ENCODE measurements at places on chromosomes 13 and 19.

- DNase-seq: no peak
Observed at GRCh38 chr19:12825254-12826131, 8.9 kb downstream of the RTBDN start.

- DNase-seq: no peak
Observed at GRCh38 chr13:76223999-76224398, 587.9 kb downstream of the LMO7 start.

GRCh38 chr13:40024204-40024966 lies 368.9 kb downstream of the COG6 start:
- DNase-seq: no peak

- no peak for DNase-seq
Observed at GRCh38 chr19:10419200-10419645, 1.1 kb upstream of the PDE4A start.

- DNase-seq: no peak
Observed at GRCh38 chr13:109157275-109157674, 527.9 kb downstream of the MYO16 start.

GRCh38 chr13:39486758-39487157 lies 116.2 kb downstream of the LHFPL6 start:
- DNase-seq: no peak

- no peak for DNase-seq
Observed at GRCh38 chr19:632579-633067, 714 bp downstream of the POLRMT start.

DNA sequence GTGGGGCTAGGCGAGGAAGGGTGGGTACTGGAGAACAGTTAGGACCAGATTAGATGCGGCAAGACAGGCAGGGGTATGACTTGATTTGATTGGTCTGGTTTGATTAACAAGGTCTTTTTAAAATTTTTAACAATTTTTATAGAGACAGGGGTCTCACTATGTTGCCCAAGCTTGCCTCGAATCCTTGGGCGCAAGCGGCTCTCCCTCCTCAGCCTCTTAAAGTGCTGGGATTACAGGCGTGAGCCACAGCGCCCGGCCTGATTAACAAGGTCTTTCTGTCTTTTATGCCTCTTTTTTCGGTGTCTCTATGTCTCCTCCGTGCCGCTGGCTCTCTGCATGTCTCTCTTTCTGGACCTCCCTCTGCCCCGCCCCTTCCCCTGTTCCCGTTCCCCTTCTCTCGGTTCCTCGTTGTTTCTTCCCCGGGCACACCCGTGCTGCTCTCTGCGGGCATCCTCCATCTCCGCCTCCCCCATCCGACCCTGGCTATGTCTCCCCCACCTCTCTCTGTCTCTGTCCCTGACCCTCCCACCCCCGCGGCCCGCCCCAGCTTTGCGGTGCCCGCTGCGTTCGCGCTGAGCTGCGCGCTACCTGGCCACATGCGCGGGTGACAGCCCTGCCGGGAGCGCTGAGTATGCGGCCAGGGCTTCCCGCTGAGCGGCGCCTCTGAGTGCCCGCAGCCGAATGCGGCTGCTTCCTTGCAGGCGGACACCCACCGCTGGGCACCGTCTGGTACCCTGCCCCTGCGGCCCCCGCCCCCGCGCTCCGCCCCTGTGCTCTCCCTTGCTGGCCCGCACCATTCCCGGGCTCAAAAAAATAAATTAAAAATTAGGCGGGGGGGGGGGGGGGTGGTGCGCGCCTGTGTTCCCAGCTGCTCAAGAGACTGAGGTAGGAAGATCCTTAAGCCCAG lies 8.1 kb upstream of the SDHAF1 start:
- DNase-seq: no peak

DNA sequence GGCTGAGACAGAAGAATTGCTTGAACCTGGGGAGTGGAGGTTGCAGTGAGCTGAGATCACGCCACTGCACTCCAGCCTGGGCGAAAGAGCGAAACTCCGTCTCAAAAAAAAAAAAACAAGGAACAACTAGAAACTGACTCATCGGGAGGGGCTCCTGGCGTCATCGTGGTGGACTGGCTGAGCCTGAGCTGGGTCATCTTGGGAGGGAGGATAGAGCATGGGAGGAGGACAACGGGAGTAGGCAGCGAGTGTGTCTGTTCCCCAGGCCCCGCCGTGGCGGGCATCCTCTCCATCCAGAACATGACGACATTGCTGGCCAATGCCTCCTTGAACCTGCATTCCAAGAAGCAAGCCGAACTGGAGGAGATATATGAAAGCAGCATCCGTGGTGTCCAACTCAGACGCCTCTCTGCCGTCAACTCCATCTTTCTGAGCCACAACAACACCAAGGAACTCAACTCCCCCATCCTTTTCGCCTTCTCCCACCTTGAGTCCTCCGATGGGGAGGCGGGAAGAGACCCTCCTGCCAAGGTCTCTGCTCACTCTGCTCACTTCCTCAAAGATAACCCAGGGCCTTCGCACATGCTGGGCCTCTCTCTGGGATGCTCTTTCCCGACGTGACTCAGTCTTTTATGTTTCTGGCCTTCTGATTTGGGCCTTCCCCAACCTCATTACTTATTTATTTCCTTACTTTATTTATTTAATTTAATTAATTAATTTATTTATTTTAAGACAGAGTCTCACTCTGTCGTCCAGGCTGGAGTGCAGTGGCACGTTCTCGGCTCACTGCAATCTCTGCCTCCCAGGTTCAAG lies 16.6 kb downstream of the DDX39A start:
- no peak for DNase-seq

- DNase-seq: no peak
Observed at GRCh38 chr19:55400281-55401087, 7.1 kb downstream of the UBE2S start.

DNA sequence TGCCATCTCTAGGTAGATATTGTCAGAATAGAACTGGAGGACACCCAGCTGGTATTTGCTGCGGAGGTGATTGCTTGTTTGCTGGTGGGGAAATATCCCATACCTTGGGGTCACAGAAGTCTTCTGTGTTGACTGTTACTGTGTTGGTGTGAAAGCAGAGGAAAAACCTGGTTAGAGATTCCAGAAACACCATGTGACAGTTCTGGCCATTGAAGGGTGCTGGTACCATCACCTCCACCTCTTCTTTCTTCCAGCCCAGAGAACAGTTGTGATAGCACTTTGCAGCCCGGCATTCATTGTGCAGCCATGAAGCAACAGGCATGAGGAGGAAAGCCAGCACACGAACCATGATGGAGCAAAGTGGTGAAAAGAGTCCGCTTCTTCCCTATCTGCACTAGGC lies 4.9 kb upstream of the LHFPL6 start:
- no peak for DNase-seq

DNA sequence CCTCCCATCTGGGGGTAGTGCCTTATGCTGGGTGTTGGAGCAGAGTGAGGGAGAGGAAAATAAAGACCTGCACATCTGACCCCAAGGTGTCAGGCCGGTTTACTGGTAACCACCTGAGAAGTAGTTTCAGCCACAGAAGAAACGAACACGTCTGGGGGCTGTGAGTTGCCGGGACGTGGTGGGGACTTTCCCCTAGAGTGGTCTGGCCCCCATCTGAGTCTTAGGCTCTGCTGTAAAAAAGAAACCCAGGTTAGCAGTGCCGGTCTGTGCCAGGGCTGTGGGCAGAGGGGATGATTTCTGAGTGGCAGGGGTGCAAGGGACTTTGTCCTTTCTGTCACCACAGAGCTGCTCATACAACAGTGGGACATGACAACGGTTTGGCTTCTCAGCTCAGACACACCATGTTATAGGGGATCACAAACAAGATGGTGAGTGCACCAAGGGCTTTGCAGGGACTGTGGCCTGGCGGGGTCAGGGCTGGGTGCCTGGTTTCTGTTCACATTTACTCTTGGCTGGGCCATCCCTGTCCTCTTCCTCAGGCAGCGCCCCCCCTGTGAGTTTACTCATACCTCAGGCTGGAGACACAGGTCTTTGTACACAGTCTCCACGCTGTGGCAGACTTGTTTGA lies 9.0 kb downstream of the GCDH start:
- no peak for DNase-seq

DNA sequence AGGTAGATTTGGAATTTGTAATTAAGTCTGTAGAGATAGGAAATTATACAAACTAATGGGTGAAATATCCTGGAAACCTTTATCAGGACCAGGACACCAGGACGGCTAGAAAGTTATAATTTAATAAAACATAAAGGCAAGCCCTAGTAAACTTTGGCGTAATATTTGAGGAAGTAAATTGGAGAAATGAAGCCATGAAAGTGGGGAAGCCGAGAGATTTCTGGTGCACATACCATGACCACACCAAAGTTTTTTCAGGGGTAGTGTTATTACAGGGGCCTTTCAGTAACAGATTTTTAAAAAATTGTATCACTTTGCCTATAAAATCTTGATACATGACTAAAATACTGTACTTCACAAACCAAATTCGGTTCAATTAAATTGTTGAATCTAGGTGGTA lies 54.7 kb upstream of the URAD start:
- no peak for DNase-seq

DNA sequence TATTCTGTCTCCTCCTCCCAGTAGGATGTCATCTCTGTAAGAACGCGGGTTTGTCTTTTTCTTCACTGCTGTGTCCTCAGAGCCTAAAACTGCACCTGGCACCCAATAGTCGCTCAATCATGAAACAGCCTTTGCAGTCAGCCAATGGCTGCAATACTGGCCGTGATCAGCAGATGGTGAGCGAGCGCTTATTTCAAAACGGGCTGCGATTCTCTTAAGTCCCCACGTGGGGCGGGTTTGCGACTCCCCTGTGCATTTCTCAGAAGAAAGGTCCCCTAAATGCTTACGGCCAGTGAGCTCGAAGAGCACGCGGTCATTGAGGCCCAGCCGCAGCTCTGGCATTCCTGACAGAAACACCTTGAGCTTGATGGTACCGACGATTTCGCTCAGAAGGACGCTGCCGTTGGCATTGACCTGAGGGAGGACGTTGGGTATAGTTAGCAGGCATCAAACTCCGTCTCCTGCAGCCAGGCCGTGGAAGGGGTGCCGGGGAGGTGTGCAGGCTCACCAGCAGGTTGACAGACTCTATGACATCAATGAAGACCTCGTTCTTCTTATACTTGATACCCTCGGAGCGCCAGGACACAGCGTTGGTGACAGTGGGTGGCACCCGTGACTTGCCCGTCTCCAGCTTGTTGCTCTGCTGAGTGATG lies 6.0 kb downstream of the AP1M2 start:
- DNase-seq: peak; percentile 12

GRCh38 chr13:20923272-20923671 lies 20.7 kb upstream of the XPO4 start:
- DNase-seq: no peak

DNA sequence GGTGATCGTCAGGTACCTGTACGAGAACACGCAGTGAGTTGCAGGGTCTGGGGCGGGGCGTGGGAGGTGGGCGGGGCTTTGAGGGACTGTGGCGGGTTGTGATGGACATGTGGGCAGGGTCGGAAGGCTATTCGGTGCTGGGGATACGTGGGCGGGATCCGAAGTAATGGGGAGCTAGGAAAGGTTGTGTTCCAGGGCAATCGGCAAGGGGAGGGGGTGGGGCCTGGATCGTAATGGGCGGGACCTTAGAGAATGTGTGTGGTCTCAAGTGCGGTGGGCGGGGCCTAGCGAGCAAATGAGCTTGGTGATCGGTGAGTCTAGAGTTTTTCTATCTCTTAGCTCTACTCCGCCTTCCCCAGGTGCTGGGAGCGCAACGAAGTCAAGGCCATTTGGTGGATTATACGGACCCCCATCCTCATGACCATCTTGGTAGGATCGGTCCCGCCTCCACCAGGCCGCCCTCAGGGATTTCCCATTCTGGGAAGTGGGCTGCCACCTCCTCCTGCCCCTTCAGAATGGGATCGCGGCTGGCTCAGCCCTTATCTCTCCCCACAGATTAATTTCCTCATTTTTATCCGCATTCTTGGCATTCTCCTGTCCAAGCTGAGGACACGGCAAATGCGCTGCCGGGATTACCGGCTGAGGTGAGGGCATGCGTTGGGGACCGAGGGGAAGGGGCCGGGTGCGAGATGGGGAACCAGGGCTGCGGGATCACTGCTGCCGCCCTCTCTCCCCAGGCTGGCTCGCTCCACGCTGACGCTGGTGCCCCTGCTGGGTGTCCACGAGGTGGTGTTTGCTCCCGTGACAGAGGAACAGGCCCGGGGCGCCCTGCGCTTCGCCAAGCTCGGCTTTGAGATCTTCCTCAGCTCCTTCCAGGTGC lies 9.6 kb downstream of the GIPR start:
- DNase-seq: no peak

DNA sequence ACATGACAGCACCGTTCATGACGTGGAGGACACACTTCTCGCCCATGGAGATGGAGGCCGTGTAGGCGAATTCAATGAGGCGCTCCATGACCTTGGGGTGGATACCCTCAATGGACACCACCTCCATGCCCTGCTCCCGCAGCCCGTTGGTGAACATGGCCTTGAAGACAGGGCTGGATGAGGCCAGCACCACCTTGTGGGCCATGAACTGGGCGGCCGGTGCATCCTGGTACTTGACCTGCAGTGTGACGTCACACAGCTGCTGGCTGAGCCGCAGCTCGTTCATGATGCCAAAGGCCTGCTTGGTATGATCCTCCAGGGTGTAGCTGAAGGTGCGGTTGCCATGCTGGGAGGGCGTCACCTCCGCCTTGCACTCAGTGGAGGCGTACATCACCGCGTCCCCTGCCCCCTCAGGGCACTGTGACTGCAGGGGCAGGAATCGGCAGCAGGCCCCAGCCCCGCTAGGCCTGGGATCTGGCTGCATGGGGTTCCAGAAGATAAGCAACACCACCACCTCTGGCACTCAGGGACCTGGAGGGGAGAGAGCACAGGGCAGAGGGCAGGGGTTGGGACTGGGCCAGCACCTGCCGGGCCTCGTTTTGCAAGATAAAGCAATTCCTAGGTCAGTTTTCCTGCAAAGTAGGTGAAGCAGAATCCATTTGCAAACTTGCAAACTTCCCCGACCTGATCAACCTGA lies 3.5 kb downstream of the KEAP1 start:
- no peak for DNase-seq

DNA sequence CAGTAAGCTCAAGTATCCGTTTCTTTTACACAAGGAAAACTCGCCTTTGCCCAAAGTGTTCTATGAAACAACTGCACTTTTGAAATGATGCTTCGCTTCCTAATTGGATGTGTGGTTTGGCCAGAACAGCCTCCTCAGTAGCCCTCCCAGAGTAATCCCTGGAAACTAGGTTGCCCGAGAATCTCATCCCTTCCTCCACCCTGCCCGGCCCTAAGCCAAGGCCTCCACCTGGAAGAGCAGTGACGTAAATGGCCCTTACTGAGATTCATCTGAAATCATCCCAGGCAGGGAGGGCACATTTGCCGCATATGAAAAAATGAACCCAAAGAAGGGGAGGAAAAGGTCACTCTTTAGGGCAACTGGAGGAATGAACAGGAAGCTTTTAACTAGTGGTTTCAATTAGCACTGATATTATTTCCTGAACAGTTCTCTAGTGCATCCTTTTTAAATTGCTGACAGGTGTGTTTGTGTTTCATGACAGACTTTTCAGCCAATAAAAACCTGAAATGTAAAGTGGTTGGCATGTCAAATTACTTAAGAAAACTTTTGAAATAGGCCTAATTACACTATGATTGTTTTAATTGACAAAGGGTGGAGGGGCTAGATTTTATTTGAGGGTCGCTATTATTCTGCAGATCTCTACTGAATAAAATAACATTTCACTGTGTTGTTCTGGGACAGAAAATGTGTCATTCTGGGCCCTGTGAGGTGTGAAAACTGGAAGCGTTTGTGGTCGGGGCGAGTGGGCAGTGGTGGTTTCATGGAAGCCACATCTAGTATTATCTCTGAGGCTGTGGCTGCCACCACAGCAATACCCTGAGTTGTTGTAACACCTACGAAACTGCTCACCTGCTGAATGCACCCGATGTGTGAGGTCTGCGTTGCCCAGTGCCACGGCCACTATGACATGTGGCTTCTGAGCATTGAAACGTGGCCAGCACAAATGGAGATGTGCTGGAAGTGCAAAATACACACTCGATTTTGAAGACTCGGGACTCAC lies 112.1 kb downstream of the ZIC5 start:
- no peak for DNase-seq

- no peak for DNase-seq
Observed at GRCh38 chr13:47126432-47126831, 229.6 kb upstream of the HTR2A start.

Data from NCI-H1417 treated with DMSO at 0.1 percent for 48 hours (cell line).